ENCODE measurements at places on chromosomes 3 and 15.
A peak's percentile ranks its signal among the peaks of the same experiment; 100 is the strongest.

- H3K27me3 ChIP-seq = no peaks in the 10 kb centered on the region
- no peak overlapping the region for H3K4me3 ChIP-seq
- no peak for DNase-seq
- no peaks in the 10 kb centered on the region for H3K36me3 ChIP-seq
- peaks cover 29% of the 10 kb centered on the region for H3K4me1 ChIP-seq
- no peak overlapping the region for H3K27ac ChIP-seq
Measured at GRCh38 chr3:178385280-178385952, 150.8 kb upstream of the KCNMB2 start.

DNA sequence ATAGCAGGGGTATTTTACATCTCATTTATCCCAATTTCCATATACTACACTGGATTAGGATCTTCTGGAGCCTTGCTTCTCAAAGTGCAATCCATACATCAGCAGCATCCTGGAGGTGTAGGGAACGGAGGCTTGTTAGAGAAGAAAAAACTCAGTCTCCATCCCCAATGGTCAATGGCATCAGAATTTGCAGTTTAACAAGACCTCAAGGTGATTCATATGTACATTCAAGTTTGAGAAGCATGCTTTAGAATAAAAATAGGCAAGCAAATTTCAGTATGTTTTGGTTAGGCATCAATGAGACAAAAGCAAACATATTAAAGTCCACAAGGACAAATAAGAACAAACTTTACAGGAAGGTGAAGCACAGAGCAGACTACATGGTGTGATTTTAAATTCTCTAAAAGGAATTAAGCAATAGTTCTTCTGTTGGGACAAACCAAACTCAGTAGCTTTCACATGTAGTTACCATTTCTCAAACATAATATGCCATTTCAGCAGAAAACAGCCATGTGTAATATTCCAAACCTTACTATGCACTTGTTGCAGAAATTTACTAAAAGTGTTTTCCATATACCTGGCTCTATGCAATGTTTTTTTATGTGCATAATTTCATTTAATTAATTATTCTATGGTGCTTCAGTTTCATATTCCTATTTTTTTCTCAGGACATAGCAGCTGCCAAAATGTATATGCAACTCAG is 360.3 kb upstream of the NECTIN3 start:
- no peaks in the 10 kb centered on the region for H3K36me3 ChIP-seq
- no peak overlapping the region for H3K27ac ChIP-seq
- no peak overlapping the region for H3K4me3 ChIP-seq
- H3K4me1 ChIP-seq = no peaks in the 10 kb centered on the region
- no peak for DNase-seq

GRCh38 chr3:33722191-33722590 is 4.1 kb upstream of the CLASP2 start:
- DNase-seq = no peak
- no peak overlapping the region for H3K4me3 ChIP-seq
- no peaks in the 10 kb centered on the region for H3K36me3 ChIP-seq
- no peak overlapping the region for H3K27ac ChIP-seq
- H3K4me1 ChIP-seq = peaks cover 8% of the 10 kb centered on the region

- H3K4me1 ChIP-seq = no peaks in the 10 kb centered on the region
- no peak for DNase-seq
- H3K27ac ChIP-seq = no peak overlapping the region
- no peaks in the 10 kb centered on the region for H3K27me3 ChIP-seq
- no peak overlapping the region for H3K4me3 ChIP-seq
Measured at GRCh38 chr3:15660055-15660935, 58.8 kb downstream of the BTD start.

DNA sequence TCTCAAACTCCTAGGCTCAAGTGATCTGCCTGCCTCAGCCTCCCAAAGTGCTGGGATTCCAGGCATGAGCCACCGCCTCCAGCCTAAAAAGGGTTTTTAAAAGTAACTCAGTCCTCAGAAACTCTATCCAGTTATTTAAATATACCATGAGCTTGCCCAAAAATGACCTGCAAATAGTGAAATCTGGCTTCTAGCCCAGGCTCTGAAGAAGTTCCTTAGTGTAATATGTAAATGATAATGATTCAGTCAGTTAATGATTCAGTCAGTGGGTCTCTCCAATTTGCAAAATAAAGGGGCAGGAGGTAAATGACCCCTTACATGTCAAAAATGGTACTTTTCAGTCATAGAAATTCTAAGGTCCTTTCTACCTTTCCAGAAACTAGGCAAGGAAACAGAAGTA is 28.8 kb downstream of the LRRC2 start:
- H3K27me3 ChIP-seq = no peaks in the 10 kb centered on the region
- H3K36me3 ChIP-seq = no peaks in the 10 kb centered on the region
- DNase-seq = no peak
- no peak overlapping the region for H3K27ac ChIP-seq
- H3K4me1 ChIP-seq = no peaks in the 10 kb centered on the region
- H3K4me3 ChIP-seq = no peak overlapping the region

GRCh38 chr3:129001806-129002572 is 885 bp downstream of the EFCC1 start:
- DNase-seq = no peak
- no peaks in the 10 kb centered on the region for H3K36me3 ChIP-seq
- H3K4me3 ChIP-seq = peak overlapping the region; percentile 40

DNA sequence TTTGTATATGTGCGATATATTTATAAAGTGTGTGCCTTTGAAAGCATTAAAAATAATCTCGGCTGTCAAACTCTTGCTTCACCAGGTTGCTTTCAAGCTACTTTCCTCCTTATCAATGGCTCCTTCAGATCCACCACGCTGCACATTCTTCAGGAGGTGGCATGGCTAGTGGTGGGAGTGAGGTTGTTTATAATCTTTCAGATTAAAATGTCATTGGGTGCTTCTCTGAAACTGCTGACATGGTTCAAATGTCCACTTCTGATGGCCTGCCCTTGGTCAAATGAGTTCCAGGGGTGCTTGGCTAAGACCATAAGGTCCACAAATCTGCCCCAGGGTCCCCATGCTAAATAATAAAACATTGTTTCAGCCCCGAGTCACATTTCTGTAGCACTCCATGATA is 36.7 kb downstream of the ARHGAP31 start:
- DNase-seq = no peak
- no peaks in the 10 kb centered on the region for H3K36me3 ChIP-seq
- H3K4me3 ChIP-seq = no peak overlapping the region
- no peaks in the 10 kb centered on the region for H3K4me1 ChIP-seq

- H3K4me1 ChIP-seq = no peaks in the 10 kb centered on the region
- no peak for DNase-seq
- peaks cover 14% of the 10 kb centered on the region for H3K36me3 ChIP-seq
- no peak overlapping the region for H3K4me3 ChIP-seq
- H3K27ac ChIP-seq = no peak overlapping the region
Measured at GRCh38 chr3:98811048-98811447, 47.9 kb downstream of the ST3GAL6 start.

DNA sequence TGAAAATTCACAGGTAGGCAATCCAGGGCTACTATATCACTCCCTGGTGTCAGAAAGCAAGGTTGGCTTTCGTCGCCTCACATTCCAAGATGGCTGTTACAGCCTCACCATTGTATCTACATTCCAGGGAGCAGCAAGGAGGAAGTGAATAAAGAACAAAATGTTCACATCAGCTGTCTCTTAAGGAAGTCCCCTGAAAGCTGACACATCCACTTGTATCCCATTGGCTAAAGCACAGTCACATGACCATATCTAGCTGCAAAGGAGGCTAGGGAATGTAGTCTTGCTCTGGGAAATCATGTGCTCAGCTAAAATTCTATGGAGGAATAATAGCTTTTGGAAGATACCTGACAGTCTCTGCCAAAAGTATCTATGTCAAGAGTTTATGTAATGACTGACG is 12.8 kb upstream of the GATA2 start:
- no peaks in the 10 kb centered on the region for H3K4me1 ChIP-seq
- H3K27ac ChIP-seq = no peak overlapping the region
- H3K36me3 ChIP-seq = no peaks in the 10 kb centered on the region
- H3K4me3 ChIP-seq = no peak overlapping the region
- no peaks in the 10 kb centered on the region for H3K27me3 ChIP-seq

- H3K4me1 ChIP-seq = peaks cover 72% of the 10 kb centered on the region
- no peak for DNase-seq
- no peak overlapping the region for H3K4me3 ChIP-seq
- H3K36me3 ChIP-seq = no peaks in the 10 kb centered on the region
- H3K27me3 ChIP-seq = no peaks in the 10 kb centered on the region
Measured at GRCh38 chr15:51848811-51849210, 19.4 kb downstream of the TMOD3 start.

GRCh38 chr15:26771578-26772153 is 1.2 kb downstream of the GABRB3 start:
- H3K36me3 ChIP-seq = no peaks in the 10 kb centered on the region
- no peak overlapping the region for H3K4me3 ChIP-seq
- H3K27me3 ChIP-seq = no peaks in the 10 kb centered on the region
- peaks cover 16% of the 10 kb centered on the region for H3K4me1 ChIP-seq
- DNase-seq = no peak
- no peak overlapping the region for H3K27ac ChIP-seq

- no peak overlapping the region for H3K4me3 ChIP-seq
- no peak overlapping the region for H3K27ac ChIP-seq
- no peaks in the 10 kb centered on the region for H3K36me3 ChIP-seq
- no peaks in the 10 kb centered on the region for H3K27me3 ChIP-seq
- peaks cover 11% of the 10 kb centered on the region for H3K4me1 ChIP-seq
Measured at GRCh38 chr3:188553569-188553968, 399.6 kb downstream of the LPP start.

GRCh38 chr3:149706905-149707304 is 45.4 kb downstream of the COMMD2 start:
- no peak overlapping the region for H3K4me3 ChIP-seq
- H3K4me1 ChIP-seq = peaks cover 22% of the 10 kb centered on the region
- peak overlapping the region; percentile 42 for H3K27ac ChIP-seq
- H3K36me3 ChIP-seq = no peaks in the 10 kb centered on the region
- DNase-seq = no peak

- H3K27me3 ChIP-seq = no peaks in the 10 kb centered on the region
- H3K4me3 ChIP-seq = peak overlapping the region; percentile 97
- H3K4me1 ChIP-seq = peaks cover 30% of the 10 kb centered on the region
- DNase-seq = no peak
Measured at GRCh38 chr3:184015381-184016019, 2.2 kb downstream of the ABCC5 start.

GRCh38 chr3:13708301-13708700 is 159.4 kb downstream of the FBLN2 start:
- H3K4me3 ChIP-seq = no peak overlapping the region
- no peaks in the 10 kb centered on the region for H3K36me3 ChIP-seq
- H3K4me1 ChIP-seq = no peaks in the 10 kb centered on the region
- H3K27me3 ChIP-seq = no peaks in the 10 kb centered on the region

DNA sequence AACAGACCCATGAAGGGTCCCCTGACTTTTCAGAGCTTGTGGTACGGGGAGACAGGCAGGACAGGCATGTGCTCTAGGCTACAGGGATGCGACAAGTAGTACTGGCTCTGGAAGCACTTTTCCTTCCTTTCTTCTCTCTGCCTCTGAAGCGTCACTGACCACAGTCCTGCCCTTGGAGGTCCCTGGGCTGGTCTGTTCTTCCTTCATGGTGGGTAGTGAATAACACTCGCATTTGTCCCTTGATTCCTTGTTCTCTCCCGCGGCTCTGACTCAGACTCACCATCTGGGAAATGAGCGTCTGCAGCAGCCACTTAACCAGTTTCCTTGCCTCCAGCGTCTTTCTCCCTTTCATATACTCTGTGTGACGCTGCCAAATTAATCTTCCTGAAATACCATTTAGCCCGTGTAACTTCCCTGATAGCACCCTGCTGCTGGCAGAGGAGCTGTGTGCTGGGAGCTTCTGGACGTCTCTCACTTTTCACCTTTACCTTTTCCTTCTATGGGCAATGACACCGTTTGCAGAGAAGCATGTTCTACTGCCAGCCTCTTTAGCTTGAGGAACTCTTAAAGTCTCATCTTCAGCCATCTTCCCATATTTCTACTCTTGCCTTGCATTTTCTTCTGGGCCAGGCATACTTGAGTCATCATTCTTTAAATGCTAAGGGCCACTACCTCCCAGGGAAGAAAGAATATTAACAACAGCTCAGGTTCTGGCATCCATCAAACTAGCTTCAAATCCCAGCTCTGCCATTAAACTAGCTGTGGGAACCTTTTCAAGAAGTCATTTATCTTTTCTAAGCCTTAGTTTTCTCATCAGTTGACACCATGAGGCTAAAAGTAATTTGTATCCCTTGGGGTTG is 33.6 kb downstream of the TMEM45A start:
- no peak overlapping the region for H3K4me3 ChIP-seq
- H3K36me3 ChIP-seq = no peaks in the 10 kb centered on the region
- DNase-seq = no peak
- H3K27ac ChIP-seq = peak overlapping the region; percentile 72

- H3K36me3 ChIP-seq = no peaks in the 10 kb centered on the region
- no peak for DNase-seq
- no peak overlapping the region for H3K4me3 ChIP-seq
- H3K4me1 ChIP-seq = peaks cover 65% of the 10 kb centered on the region
- H3K27me3 ChIP-seq = no peaks in the 10 kb centered on the region
- no peak overlapping the region for H3K27ac ChIP-seq
Measured at GRCh38 chr15:70197318-70197944, 99.7 kb upstream of the TLE3 start.

DNA sequence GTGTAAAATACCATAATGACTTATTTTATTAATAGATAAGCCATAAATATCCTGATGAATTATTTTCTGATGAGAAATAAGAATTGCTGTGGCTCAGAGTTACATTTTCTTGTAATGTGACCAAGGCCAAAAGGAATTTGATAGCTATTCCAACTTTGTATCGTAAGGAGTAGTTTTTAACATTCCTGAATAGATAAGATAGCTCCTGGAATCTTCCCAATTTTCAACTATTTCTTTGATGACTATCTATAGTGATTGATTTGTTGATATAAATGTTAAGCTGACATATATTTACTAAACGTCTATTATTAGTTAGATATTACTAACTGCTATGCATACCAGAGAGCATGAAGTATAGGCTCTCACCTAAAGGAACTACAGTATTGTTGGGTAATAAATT is 49.1 kb upstream of the SATB1 start:
- H3K27me3 ChIP-seq = no peaks in the 10 kb centered on the region
- no peak overlapping the region for H3K27ac ChIP-seq
- DNase-seq = no peak
- H3K4me1 ChIP-seq = no peaks in the 10 kb centered on the region
- no peaks in the 10 kb centered on the region for H3K36me3 ChIP-seq
